Dorsolateral prefrontal cortex (tissue), 122 donors: ENCODE measurements at places on chromosomes 5 and 9.

DNA sequence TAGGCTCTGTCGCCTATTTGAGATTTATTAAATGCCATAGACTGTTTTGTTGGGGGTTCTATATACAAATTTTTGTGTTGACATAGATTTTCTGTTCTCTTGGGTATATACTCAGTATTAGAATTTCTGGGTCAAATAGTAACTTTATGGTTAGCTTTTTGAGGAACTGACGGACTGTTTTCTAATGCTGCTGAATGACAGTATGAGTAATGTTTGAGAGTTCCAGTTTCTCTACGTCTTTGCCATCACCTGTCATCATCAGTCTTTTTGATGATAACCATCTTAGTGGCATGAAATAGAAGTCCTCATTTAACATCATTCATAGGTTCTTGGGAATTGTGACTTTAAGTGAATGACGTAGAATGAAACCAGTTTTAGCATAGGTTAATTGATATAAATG lies 60.1 kb downstream of the CCDC171 start:
- no peak for DNase-seq

- DNase-seq: no peak
These were observed 3.8 kb upstream of the CCDC192 start for GRCh38 chr5:127699416-127699815.

GRCh38 chr9:36793277-36793676 lies 220.6 kb downstream of the MELK start:
- no peak for DNase-seq

GRCh38 chr5:126383246-126383645 lies 40.0 kb upstream of the GRAMD2B start:
- DNase-seq: no peak

DNA sequence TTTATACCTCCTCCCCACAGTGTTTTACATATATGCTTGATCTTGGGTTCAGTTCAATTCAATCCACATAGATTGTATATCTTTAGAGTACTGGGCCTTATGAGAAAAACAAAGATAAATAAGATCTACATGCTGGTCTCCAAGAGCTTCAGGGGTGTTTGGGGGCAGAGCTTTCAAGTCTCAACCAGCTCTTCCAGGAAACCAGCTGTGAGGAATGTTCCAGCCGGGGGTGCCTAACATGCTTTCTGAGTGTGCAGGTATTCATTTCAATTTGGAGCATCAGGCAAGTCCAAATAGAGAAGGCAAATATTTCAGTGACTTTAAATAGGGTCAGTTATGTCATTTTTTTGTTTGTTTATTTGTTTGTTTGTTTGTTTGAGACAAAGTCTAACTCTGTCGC lies 5.7 kb upstream of the RAPGEF1 start:
- DNase-seq: no peak
